ENCODE measurements at places on chromosomes 2 and 18. TPM values are rescaled to one million over a fixed set of nuclear protein-coding genes. Genes with fewer than 3 reads are reported as not detected.

Gene NIF3L1
- 16.9 TPM for total RNA-seq

Gene SPP2
- not detected for total RNA-seq

Gene PIK3C3
- 53.7 TPM for total RNA-seq

Gene ACADL
- total RNA-seq: not detected

Gene SAG
- total RNA-seq: 0.04 TPM

Gene ASIC4
- total RNA-seq: not detected

Gene REG3G
- total RNA-seq: not detected

Gene FBXO36
- 0.67 TPM for total RNA-seq

Gene STPG4
- total RNA-seq: 0.50 TPM

Gene ST6GAL2
- not detected for total RNA-seq

Gene MOGAT1
- total RNA-seq: not detected

DNA sequence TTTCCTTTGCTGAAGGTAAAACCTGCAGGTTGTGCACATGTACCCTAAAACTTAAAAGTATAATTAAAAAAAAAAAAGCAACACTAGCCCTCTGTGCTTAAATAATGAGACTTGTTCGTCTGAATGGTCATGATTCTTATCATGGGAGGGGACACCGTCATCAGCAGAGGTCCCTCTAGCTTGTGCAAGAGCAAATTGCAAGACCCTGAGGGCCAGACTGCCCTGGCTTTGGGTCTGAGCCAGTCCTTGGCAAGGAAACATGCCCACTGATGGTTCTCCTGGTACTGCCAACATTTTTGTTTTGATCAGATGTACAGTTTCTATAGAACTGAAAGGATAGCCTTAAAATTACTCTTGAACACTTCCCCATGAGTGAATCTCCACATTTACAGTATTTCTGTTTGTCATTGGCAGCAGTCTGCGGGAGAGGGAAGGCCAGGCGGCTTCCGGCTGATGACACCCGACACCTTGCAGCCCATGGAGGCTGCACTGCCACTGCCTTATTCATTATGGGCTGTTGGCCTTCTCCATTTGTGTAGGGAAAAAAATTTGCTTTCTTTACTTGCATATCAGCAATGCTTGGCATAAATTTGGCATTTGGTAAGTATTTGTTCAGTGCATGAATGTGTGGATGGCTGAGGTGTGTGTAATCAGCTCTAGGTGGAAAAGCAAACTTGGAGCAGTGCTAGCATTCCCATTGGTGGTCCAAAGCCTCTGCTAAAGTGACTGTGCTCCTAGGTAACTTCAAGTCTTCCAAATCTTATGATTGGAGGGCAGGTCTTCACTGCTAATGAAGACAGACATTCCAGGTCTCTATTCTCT is 161.6 kb upstream of the ALKAL2 start:
- no peak for ATAC-seq

GRCh38 chr2:165313509-165313908 is 74.3 kb downstream of the SCN2A start:
- ATAC-seq: no peak

DNA sequence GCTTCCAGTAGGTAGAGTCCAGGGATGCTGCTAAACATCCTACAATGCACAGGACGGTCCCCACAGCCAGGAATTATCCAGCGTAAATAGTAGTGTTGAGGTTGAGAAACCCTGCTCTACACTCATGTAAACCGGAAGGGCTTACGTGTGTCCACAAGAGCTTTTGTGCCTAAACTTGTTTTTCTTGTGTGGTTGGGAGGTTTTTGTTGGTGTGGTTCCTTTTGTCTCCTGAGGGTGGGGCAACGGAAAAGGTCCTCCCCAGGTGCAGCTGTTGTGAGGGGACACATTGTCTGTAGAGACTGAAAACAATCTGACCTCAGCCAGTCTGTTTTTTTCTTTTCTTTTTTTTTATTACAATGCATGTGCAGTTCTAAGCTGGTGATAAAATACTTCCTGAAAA is 72.7 kb upstream of the MGAT5 start:
- peak; percentile 84 for ATAC-seq

GRCh38 chr2:205713086-205713485 is 30.8 kb downstream of the NRP2 start:
- ATAC-seq: no peak

GRCh38 chr18:69727912-69728572 is 219.6 kb downstream of the CD226 start:
- no peak for ATAC-seq

DNA sequence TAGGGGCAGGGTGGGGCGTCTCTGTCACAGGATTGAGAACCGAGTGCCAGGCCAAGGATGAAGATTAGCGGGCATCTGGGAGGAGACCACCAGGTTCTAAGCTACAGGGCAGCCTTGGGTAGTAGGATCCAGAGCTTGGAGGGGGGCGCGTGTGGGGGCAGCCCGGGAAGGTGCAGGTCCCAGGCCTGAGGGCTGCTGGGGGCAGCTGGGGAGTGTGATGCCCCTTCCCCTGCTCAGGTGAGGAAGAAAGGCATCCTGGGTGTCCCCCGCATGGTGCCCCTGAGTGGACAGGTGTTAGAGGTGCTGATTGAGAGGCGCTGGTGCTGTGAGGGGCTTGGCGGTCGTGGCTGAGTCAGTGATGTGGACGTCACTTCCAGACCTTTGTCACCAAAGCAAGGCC is 33.9 kb upstream of the MBP start:
- no peak for ATAC-seq

GRCh38 chr2:16525265-16525887 is 140.3 kb downstream of the CYRIA start:
- ATAC-seq: no peak

- ATAC-seq: peak; percentile 47
Measured at GRCh38 chr2:42086500-42086953, 38.7 kb downstream of the PKDCC start.

GRCh38 chr2:36613801-36614200 is 15.8 kb upstream of the FEZ2 start:
- no peak for ATAC-seq

DNA sequence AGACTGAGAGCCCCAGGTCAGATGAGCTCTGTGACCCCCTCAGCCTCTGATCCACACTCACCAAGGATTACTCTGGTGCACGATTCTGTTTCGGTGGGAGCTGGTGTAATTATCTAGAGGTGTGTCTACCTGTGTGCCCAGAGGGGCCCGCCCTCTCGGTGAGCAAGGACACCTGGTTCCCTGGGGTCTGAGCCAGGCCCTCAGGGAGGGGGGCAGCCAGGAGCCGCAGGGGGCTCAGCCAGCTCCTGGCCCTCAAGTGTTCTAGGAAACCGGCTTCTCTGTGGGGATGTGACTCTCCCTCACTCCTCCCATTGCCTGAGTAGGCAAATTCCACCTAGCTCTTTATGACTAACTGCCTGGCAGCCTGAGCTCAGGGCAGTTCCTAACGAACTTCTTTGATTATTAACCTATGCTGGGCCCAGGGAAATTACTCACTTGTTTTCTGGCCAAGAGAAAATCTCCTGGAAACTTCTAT is 17.4 kb downstream of the AGAP1 start:
- ATAC-seq: no peak

DNA sequence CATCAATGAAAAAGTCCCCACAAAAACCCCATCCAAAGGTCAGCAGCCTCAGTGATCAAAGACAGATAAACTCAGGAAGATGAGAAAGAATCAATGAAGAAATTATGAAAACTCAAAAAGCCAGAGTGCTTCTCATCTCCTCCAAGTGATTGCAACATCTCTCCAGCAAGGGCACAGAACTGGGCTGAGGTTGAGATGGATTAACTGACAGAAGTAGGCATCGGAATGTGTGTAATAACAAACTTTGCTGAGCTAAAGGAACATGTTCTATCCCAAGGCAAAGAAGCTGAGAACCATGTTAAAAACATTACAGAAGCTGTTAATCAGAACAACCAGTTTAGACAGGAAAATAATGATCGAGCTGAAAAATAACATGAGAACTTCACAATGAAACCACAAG is 442.8 kb upstream of the SYT4 start:
- ATAC-seq: no peak

- no peak for ATAC-seq
Measured at GRCh38 chr2:39545957-39546356, 108.9 kb upstream of the MAP4K3 start.

DNA sequence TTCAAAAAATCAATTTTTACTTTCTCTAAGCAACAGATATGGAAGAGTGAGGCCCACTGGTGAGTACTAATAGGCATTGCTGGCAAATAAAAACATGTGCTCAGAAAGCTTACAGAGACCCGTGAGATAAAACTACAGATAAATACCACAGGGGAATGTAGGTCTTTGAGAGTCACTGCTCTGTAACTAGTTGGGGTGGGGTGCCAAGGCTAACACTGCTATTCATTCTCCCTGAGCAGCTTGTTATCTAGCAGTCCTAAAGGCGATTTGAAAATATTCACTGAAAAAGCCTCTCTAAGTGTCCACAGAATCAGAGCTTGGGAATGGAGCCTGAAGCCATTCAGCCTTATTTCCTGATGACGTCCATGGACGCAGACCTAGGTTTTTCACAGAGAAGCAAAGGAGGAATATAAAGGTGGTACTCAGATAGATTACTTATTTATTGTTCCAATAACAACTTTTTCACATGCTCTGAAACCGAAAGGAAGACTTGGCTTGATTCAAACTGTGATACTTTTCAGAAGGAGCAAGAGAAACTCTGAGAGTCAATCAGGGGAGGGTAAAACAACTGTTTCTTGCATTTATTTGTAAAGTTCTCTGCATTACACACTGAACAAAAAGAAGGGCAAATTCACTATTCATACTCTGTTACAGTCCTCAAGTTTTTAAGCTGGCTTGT is 188.4 kb downstream of the PPP1R1C start:
- no peak for ATAC-seq

GRCh38 chr18:50427896-50428295 is 53.0 kb downstream of the SKA1 start:
- ATAC-seq: no peak

DNA sequence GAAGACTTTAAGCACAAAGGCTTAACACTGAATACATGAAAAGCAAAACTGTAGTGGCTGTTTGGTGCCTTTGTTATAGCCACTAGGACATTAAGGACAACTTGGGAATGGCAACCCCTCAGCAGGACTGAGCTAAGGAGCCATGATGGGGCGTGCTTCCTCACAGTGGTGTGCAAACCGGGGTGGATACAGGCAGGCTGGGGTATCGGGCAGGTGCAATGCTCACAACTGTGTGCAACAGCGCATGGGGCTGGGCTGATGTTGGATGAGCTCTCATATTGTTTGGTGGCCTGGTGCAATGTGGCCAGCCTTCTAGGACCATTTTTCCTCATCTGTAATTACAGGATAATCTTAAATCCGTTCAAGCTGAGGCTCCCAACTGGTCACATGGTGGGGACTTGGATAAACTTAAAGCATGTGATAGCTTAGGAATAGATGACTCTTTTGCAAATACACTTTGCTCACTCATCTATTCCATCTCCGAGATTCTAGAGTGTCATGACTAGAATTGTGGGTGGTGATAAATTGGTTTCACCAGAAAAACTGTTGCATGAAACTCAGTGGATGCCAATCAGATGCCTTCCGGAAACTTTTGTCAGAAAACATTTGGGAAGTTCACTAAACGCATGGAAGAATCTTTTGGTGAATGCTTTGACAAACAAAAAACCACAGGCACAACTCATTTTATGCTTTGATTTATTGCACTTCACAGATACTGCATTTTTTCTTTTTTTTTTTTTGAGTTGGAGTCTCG is 116.5 kb downstream of the PXDN start:
- no peak for ATAC-seq

DNA sequence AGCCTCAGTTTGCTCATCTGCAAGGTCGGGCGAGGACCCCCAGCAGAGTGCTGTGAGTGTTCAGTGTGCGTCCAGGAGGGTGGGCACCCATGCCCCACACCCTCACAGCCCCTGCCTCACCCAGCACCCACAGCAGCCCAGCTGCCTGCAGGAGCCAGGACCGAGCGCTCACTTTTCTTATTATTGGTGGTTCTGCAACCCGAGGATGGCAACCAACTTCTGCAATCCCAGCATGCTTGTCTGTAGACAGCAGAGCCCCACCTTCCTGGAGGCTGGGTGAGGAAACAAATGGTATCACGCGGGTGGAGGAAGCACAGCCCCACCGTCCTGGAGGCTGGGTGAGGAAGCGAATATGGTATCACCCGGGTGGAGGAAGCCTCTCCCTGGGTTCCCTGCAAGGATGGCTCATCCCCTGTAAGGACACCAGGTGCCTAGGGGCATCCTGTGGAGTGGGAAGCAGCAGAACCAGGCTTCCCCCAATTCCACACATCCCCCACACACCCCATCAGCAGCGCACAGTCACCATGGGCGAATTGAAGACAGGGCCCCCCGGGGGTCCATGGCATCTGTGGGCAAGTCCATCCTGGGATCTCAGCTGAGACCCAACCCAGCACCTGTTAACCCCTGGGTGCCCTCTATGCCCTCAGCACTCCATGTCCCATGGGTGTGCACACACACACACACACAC is 220.5 kb upstream of the RAB6C start:
- ATAC-seq: no peak

GRCh38 chr18:77131652-77132368 is 773 bp downstream of the MBP start:
- ATAC-seq: peak; percentile 57

GRCh38 chr18:13810950-13811485 is 12.9 kb upstream of the MC5R start:
- ATAC-seq: no peak

DNA sequence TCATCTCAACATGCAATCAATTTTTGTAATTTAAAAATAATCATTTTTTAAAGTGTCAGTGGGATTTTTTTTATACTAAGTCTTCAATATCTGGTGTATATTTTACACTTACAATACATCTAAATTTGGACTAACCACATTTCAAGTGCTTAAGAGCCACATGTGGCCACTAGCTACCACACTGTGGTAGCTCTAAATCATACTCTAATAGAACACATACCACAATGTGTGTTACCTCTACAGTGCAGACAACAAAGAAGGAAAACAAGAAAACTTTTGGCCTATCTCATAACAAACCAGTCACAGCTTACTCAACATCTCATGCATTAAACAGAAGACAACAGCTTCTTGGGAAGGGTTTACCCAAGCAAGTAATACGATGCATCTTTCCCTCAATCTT is 24.5 kb downstream of the PIAS2 start:
- no peak for ATAC-seq

- ATAC-seq: no peak
Measured at GRCh38 chr2:64586883-64587481, 62.9 kb downstream of the AFTPH start.

DNA sequence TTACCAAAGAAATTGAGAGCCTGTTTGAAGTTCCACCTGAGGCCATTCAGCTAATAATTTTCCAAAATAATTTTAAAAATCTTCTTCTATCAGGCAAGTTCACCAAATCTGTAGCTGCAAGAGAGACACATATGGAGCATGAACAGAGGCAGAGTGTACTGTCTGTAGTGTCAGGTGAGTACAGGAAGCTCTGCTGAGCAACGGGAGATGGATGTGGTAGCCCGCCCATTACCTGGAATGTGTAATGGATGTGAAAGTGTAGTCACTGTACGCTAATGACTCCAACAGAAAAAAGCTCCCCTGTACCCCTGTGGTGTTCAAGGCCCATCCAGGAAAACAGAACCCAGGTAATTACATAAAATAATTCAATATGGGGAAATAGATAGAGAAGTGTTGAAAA is 311.5 kb downstream of the LRRTM4 start:
- no peak for ATAC-seq

- ATAC-seq: no peak
Measured at GRCh38 chr2:6791682-6792081, 74.0 kb downstream of the CMPK2 start.
